CD4-positive, alpha-beta memory T cell (primary cell): ENCODE measurements at places on chromosomes 13 and 19.

- DNase-seq, result no peak
These were observed 7.5 kb downstream of the RINL start for GRCh38 chr19:38870612-38871011.

GRCh38 chr13:51976890-51977289 lies 34.4 kb downstream of the ATP7B start:
- no peak for DNase-seq

DNA sequence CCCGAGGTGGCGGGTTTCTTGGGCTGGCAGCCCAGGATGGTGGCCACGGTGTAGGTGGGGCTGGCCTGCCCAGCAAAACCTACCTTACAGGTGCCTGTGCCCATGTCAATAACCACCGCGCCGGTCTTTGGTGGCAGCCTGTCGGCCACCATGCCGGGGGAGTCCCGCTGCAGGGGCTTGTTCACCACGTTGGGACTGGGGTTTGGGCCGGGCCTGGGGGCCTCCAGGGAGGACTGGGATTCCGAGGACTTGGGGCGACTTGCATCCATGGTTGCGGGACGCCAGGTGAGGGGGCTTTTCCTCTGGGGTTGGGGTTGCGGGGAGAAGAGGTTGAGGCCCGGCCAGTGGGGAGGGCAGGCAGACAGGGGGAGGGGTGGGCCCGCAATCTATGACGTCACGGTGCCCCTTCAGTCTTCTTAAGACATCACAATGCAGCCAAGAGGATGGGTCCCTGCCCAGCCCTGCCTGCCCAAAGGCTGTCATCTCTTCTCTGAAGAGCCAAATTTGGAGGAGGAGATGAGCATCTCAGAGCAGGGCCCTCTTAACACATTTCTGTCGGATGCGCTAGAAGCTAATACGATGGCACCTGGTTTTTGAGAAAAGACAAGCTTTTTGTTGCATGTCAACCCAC lies at the start of gene ACTL9:
Gene ACTL9, minus strand, starts transcription at position 363 of the 631 bp plus-strand sequence. Its CDS starts 94 bp downstream, at position 269.
- no peak for DNase-seq

DNA sequence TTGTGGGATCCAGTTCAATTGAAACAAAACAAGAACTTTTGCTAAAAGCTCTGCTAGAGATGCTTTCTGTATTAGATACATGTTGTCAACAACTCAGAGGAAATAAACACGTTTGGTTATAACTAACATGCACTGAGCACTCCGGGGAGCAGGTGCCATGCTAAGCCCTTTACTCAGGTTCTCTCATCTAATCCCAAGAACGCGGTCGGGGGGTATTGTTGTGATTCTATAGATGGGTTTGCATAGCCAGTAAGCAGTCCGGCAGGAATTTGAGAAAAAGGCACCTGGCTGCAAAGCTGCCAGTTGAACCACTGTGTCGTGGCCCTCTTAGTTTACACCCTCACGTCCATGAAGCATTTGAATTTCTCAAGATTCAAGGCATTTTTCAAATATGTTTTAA lies 24.3 kb upstream of the SPACA7 start:
- DNase-seq, result no peak

- no peak for DNase-seq
These were observed 105.5 kb downstream of the TEX26 start for GRCh38 chr13:31037874-31038500.

DNA sequence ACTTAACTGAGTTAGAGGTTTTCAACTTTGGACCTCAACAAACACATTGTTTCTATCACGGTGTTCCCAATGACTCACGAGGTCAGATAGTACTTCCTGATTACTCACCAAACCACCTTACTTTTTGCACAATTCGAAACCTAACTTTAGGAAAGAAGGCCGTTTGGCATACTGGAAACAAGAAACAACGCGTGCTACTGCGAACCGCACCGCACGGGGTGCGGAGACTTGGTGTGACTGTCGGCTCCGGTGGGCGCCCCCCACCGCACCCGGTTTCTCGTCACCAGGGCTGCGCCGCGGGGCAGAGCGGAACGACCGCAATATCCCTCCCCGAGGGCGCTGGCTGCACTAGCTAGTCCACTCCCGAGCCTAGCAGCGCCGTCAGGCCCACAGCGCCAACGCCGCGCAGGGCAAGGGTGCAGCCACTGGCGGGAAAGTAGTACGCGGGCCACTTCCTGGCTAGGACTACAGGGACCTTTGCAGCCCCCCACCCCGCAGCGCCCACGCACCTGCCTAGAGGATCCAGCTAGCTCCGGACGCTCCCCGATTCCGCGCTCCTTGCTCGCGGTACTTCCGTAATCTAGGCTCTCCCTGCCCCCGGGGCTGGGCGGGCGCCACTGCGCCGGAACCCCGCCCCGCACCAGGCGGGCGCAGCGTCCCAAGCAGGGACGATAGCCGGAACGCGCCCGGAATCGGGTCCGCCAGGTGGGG lies at the start of gene PARP4:
Gene PARP4, minus strand, starts transcription at position 582 of the 711 bp plus-strand sequence. CDS start 9,002 bp downstream, outside the sequence.
- peak; percentile 72 for DNase-seq

- DNase-seq, result peak; percentile 85
These were observed at the start of gene GARRE1 for GRCh38 chr19:34254046-34254697. Gene GARRE1 (plus strand): TSS chr19:34254554. CDS start chr19:34300474, 45,920 bp downstream.

GRCh38 chr19:17285415-17286135 lies 3.9 kb downstream of the ANKLE1 start:
- DNase-seq, result no peak

GRCh38 chr19:31102674-31103073 lies 246.6 kb downstream of the TSHZ3 start:
- DNase-seq, result no peak

DNA sequence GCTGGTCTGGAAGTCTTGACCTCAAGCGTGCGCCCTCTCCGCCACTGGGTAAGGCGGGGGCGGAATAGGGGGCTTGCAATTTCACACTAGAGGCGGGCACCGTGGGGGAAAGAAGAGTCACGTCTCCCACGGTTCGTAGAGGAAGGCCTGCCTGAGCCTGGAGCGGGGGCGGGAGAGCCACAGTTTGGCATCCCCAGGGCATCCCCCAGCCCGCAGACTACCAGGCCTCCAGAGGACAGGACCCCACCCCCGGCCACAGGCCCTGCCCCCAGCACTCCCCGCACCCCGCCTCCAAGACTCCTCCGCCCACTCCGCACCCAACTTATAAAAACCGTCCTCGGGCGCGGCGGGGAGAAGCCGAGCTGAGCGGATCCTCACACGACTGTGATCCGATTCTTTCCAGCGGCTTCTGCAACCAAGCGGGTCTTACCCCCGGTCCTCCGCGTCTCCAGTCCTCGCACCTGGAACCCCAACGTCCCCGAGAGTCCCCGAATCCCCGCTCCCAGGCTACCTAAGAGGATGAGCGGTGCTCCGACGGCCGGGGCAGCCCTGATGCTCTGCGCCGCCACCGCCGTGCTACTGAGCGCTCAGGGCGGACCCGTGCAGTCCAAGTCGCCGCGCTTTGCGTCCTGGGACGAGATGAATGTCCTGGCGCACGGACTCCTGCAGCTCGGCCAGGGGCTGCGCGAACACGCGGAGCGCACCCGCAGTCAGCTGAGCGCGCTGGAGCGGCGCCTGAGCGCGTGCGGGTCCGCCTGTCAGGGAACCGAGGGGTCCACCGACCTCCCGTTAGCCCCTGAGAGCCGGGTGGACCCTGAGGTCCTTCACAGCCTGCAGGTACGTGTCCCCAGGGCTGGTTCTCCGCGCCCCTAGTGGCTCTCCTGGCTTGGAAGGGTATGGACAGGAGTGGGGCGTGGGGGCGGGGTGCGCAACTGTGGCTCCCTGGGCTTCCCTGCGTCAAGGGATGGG lies at the start of gene ANGPTL4:
Gene ANGPTL4, plus strand, starts transcription at position 353 of the 969 bp plus-strand sequence. Its CDS starts 167 bp downstream, at position 520.
- DNase-seq, result peak; percentile 24

GRCh38 chr13:59437544-59438301 lies 726.0 kb downstream of the DIAPH3 start:
- DNase-seq, result no peak

DNA sequence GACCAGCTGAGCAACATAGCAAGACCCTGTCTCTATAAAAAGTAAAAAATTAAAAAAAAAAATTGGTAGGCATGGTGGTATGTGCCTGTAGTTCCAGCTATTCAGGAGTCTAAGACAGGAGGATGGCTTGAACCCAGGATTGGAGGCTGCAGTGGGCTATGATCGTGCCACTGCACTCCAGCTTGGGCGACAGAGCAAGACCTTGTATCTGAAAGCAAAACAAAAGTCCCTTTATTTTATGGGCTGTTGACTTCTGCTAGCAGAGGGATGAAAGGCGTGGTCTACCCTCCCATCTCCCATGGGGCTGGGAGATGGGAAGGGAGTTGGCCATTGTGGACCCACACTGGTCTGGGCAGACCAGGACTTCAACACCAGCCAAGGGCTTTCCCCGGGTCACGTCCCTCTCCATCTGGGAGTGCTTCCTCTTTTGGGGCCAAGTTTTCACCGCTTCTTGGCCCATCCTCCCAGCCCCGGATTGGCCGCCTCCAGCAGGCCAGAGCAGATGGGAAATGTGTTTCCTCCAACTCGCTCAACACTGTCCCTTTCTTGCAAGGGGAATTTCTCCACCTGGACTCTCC lies 2.2 kb upstream of the TNFSF9 start:
- DNase-seq, result no peak

GRCh38 chr19:44677019-44677811 lies 5.9 kb downstream of the CEACAM19 start:
- no peak for DNase-seq

- DNase-seq, result no peak
These were observed 48.7 kb upstream of the PCCA start for GRCh38 chr13:100040196-100040595.

DNA sequence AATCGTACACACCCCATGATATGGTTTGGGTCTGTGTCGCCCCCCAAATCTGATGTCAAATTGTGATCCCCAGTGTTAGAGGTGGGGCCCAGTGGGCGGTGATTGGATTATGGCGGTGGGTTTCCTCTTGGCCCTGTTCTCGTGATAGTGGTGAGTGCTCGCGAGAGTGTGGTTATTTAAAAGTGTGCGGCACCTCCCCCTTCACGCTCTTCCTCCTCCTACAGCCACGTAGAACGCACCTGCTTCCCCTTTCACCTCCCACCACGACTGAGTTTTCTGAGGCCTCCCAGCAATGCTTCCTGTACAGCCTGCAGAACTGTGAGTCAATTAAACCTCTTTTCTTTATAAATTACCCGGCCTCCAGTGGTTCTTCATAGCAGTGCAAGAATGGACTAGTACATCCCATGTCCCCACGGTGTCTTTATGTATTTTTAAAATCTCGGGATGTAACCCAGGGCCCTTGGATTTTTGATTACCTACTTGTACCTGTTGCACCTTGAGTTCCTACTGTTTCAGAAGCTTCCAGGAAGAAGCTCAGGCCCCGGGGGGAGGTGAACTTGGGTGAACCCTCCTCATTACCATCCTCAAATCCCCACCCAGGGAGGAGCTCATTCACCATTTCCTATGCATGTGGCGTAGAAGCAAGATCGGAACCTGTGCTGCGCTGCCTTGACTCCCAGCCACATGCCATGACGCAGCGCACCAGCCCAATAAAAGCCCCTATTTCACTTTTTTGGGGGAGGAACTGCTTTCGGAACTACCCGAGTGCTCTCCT lies 52.4 kb downstream of the TEX29 start:
- no peak for DNase-seq

- no peak for DNase-seq
These were observed 17.0 kb upstream of the SIGLEC10 start for GRCh38 chr19:51434456-51434855.

- DNase-seq, result no peak
These were observed 38.6 kb upstream of the ITM2B start for GRCh38 chr13:48194379-48194754.

DNA sequence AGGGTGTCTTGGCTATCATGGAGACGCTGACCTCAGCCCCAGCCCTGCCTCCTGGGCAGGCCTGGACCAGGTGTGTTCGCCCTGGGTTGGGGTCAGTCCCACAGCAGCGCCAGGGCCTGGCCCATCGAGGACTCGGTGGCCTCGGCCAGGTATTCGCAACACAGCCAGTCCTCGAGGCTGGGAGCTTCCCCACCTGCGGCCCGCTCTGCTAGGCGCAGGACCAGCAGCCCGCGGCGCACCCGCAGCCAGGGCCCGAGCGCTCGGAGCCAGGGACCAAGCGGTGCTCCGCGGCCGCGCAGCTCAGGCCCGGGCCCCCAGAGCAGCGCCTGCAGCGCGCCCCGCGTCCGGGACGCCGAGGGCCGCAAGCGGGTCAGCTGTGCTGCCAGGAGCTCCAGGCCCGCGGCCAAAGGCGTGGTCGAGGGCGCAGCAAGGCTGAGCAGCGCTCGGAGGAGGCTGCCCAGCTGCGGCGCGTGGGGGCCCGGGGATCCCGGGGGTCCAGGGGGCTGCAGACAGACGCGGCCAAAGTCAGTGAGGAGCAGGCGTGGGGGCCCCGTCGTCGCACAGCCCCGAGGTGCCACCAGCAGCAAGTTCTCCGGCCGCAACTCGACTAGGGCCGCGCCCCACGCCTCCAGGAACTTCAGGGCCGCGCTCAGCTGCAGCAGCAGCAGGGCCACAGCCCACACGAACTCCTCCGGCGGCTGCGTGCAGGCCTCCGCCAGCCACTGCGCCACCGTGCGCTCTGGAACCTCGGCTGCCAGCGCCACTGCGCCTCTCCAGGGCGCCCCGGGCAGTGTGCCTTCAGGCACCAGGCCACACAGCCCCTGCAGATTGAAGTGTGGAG lies 6.2 kb downstream of the PEAK3 start:
- no peak for DNase-seq

- no peak for DNase-seq
These were observed 1416.5 kb upstream of the SPRY2 start for GRCh38 chr13:81757348-81757970.

DNA sequence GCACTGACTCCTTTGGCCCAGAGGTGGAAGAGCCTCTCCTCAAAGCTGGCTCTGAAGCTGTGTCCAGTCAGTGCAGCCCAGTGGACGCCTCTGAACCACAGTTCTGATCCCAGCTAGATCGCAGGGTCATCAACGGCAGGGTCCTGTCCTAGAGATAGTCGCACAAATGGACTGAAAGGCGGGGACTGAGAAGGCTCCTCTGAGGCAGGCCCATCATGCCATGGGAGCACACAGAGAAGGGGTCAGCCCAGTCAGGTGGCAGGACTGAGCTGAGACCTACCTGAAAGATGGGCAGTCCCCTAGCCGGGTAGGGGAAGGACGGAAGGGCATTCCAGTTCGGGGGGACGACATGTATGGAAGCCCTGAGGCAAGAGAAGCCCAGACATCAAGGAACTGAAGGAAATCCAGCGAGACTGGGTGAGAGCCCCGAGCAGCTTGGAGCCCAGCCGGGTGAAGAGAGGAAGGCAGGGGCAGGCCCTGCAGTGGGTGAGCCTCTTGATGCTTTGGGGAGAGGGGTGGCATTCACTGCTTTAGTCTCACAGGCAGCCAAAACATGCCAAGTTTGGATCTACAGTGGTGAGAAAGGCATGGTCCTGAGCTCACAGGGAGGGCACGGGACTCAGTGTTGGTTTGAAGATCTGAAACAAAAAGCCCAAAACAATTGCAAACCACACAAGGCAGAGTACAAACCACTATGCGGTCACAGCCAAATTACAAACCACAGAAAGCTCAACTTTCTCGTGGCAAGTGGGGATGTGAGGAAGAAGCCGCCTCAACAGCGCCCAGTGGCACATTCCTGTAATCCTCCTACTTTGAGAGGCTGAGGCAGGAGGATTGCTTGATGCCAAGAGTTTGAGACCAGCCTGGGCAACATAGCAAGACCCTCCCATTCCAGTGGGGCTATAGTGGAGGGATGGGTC lies 10.0 kb downstream of the CALM3 start:
- peak; percentile 52 for DNase-seq

GRCh38 chr19:508204-509150 lies 1.2 kb downstream of the TPGS1 start:
- DNase-seq, result no peak

- DNase-seq, result no peak
These were observed 1.0 kb downstream of the PDX1 start for GRCh38 chr13:27920677-27921420.
